ENCODE measurements at places on chromosomes 11 and 22. TPM values are rescaled to one million over a fixed set of nuclear protein-coding genes. Genes with fewer than 3 reads are reported as not detected.

GRCh38 chr22:44380756-44381486 lies 68.2 kb upstream of the SHISAL1 start:
- DNase-seq, result peak; percentile 8

- peak; percentile 71 for DNase-seq
Observed at GRCh38 chr11:114162719-114163123, 103.2 kb downstream of the ZBTB16 start.

GRCh38 chr11:68579455-68579854 lies 104.9 kb upstream of the GAL start:
- no peak for DNase-seq

DNA sequence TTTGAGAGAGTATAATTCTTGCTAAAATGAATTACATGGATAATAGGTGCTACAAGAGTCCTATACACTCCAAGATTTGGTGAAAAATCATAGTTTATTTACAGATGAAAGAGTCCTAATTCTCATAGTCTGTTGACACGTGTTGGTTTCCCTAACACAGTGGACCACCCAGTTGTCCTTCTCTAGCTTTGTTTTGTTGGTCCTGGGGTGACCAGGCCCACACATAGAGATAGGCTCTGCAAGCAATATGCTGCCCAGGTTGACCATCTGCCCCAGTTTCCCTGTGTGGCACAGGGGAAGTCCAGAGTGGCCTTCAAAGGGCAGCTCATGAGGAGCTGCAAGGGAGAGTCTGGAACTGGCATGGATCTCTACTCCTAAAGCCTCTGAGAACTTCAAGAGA lies 184.9 kb downstream of the MAML2 start:
- DNase-seq, result no peak

- DNase-seq, result peak; percentile 20
Observed at GRCh38 chr11:117189191-117189940, 9.8 kb upstream of the TAGLN start.

- DNase-seq, result no peak
Observed at GRCh38 chr11:115247361-115247760, 256.9 kb downstream of the CADM1 start.

- DNase-seq, result no peak
Observed at GRCh38 chr11:19430346-19430745, 189.6 kb upstream of the E2F8 start.

- peak; percentile 16 for DNase-seq
Observed at GRCh38 chr22:46031965-46032851, 55.2 kb upstream of the WNT7B start.

Gene KRTAP5-2
- total RNA-seq, result not detected

Gene PATE4
- not detected for total RNA-seq

- no peak for DNase-seq
Observed at GRCh38 chr11:27470166-27470565, 2.4 kb downstream of the LGR4 start.

Gene SF1
- 209 TPM for total RNA-seq

GRCh38 chr11:64128255-64129006 lies 37.5 kb downstream of the MACROD1 start:
- no peak for DNase-seq

GRCh38 chr11:95920460-95921105 lies 3.3 kb downstream of the MTMR2 start:
- DNase-seq, result no peak

DNA sequence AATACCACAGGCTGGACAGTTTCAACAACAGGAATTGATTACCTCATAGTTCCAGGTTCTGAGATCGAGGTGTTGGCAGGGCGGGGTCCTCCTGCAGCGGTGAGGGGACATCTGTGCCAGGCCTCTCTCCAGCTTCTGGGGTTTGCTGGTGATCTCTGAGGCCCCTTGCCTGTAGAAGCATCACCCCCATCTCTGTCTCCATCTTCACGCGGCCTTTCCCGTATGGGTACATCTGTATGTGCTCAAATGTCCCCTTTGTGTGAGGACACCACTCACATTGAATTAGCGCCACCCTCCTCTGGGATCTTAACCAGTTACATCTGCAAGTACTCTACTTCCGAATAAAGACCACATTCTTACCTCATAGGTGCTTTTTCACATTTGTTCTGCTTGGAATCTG lies 1029.9 kb downstream of the BRD1 start:
- DNase-seq, result no peak

Gene SCO2
- 15.0 TPM for total RNA-seq

GRCh38 chr11:118007040-118007439 lies 20.8 kb downstream of the IL10RA start:
- DNase-seq, result no peak

GRCh38 chr11:33892906-33893594 lies 1.2 kb upstream of the LMO2 start:
- no peak for DNase-seq

Gene KRTAP5-4
- total RNA-seq, result not detected

Gene OR51B5
- 0.63 TPM for total RNA-seq

DNA sequence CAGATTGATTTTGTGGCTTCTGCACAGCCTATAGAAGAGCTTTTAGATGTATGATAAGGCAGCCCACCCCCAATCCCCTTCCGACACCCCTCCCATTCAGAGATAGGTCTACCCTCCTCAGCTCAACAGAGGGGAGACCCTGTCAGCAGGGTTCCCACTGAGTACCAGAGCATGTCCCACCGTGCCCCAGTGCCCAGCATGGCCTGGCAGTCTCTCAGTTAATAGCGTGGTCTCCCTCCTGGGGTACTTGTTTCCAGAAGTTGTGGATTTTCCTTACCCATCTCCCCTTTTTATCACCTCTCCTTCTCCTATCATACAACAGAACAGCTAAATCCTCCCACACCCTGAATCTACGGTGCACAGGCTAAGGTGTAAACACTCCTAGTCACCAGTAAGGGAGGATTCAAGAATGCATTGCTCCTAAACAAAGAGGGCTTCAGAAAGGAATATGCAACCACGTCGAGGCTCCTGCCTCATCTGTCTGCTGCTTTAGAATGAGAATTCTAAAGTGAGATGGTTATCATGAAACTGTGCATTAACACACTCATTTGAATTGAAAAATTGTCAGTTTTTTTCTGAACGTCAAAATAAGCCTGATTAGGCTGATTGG lies 6.7 kb downstream of the PLAAT2 start:
- DNase-seq, result no peak

Gene MAP6
- 3.2 TPM for total RNA-seq

Gene OR51T1
- not detected for total RNA-seq

- no peak for DNase-seq
Observed at GRCh38 chr11:84019571-84020194, 733.5 kb upstream of the CCDC90B start.

Gene FERMT3
- total RNA-seq, result 51.7 TPM

- DNase-seq, result no peak
Observed at GRCh38 chr22:49588739-49589138, 238.9 kb downstream of the BRD1 start.

DNA sequence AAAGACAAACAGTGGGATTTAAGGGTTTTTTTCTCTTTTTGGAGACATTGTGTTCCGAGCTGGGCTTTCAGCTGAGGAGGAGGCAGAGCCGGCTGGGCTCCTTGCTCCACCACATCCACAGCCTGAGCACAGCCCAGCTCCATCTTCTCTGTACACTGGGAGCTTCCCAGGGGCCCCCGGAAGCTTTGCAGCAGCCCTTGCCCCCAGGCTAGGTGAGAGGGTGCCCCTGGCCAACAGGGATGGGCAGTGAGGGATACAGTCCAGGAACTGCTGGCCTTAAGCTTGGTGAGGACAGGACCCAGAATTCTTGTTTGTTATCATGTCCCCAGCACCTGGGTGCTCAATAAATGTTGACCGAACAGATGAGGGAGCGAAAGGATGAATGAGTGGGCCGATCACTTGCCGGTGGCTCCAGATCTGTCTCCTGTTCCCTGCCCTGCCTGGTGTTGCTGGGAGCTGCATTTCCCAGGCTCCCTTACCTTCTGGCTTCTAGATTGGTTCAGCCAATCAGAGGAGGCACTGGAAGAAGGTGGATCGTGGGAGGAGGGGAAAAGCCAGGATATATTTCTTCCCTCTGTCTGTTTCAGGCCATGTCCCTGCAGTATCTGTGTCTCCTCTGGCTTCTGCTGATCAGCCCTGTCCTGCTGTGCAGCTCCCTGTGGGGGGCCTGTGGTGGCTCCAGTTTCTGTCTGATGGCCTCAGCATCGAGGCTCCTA lies 26.5 kb upstream of the NECTIN1 start:
- DNase-seq, result no peak

Gene P4HA3
- total RNA-seq, result 4.4 TPM

DNA sequence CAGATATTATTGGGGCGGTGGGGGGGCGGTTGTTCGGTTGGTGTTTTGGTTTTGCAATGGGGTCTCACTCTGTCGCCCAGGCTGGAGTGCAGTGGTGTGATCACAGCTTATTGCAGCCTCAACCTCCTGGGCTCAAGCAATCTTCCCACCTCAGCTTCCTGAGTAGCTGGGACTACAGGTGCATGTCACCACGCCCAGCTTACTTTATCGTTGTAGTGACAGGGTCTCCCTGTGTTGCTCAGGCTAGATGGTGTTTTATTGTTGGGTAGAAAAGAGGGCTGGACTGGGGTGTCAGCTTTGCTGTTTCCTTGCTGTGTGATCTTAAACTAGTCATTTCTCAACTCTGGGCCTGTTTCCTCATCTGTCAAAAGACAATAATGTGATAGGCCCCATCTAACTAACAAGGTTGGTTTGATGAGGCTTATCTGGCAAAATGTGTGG lies 17.5 kb upstream of the MYH9 start:
- no peak for DNase-seq

- DNase-seq, result no peak
Observed at GRCh38 chr11:75262961-75263852, 22.6 kb downstream of the TPBGL start.

DNA sequence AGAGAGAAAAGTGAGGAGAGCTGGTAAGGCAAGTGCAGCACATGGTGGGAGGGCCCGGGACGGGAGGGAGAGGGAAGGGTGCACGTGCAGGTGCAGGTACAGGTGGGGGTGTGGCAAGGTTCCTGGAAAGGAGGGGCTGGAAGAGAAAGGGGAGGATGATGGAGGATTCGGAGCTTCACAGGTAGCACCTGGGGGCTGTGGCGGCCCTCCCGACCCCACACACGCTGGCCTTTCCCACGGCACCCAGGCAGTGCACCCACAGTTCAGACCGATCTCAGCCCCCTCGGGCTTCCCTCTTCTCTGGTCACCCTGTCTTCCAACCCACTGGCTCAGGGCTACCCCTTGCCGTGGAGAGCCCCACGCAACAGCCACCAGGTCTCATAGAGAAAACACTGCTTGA lies 67.4 kb upstream of the A4GALT start:
- no peak for DNase-seq

Gene NELL1
- total RNA-seq, result not detected

Gene NRXN2
- 1.5 TPM for total RNA-seq

DNA sequence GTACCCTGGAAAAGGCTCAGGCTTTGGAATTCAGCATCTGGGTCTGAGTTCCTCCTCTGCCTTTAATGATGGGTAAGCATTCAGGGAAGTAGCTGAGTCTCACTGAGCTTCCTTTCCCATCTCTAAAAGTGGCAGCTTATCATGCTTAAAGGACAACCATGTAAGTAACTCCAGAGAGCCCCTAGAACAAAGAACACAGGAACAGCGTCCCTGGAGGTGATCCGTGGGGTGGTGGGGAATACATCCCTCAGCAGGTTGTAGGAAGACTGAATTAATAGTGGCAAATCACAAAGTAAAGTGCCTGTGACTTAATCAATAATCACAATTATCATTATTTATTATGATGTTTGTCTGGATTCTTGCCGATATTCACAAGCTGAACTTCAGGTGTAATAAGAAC lies 114.7 kb upstream of the ISX start:
- DNase-seq, result no peak
